ENCODE measurements at places on chromosomes 4 and X.

DNA sequence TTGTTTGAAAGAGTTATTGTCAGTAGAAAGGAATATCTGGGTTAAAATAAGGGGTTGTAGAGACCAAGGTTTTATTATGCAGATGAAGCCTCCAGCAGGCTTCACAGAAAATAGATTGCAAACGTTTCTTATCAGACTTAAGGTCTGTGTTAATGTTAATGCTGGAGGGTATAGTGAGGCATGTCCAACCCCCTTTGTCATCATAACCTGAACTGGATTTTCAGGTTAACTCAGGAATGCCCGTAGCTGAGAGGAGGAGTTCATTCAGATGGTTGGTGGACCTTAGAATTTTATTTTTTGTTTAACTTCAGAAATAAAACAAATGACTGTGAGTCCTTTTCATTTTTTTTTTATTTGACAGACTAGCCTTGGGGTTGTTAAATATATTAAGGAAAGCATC lies 354.1 kb downstream of the GPM6A start:
- no peak for DNase-seq

DNA sequence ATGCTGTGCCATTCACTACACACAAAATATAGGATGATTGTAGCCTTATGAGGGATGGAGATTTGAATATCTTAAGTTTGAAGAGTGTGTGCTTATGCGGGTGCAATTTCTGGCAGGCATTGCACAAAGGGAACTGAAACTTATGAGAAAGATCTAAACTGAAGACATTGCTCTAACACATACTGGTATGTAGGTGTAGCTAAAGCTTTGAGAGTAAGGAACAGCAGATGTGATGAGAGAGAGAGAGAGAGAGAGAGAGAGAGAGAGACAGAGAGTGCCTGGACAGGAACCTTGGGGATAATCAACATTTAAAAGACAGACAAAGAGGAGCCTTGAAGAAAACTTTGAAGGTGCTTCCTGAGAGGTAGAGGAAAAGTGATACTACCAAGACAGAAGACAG lies 379.7 kb downstream of the SPRY1 start:
- DNase-seq: no peak

- no peak for DNase-seq
Observed at GRCh38 chr4:181702864-181703495, 540.2 kb upstream of the TENM3 start.

- DNase-seq: no peak
Observed at GRCh38 chr4:40157436-40157835, 39.4 kb upstream of the RHOH start.

GRCh38 chrX:154800478-154801210 lies 4.6 kb downstream of the MPP1 start:
- no peak for DNase-seq
